ENCODE measurements at places on chromosomes 7 and 10.

DNA sequence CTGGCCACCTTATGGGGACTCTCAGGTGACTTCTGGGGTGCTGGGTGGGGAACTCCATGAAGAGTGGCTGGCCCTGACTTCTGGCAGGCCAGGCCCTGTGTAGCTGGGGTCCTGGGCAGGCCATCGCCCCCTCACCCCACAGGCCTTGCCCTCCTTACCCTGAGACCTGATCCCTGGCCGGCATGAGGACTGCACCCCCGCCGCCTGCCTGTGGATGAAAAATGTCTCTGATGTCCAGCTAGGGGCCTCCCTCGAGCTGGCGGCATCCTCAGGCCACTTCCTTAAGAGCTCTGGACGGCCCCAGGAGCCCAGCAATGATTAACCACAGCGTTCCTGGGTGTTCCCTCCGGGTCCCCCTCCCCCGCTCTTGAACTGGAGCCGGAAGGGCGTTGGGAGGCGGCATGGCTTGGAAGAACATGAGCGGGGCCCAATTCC, 31.8 kb upstream of the SHH start:
- no peak for DNase-seq

DNA sequence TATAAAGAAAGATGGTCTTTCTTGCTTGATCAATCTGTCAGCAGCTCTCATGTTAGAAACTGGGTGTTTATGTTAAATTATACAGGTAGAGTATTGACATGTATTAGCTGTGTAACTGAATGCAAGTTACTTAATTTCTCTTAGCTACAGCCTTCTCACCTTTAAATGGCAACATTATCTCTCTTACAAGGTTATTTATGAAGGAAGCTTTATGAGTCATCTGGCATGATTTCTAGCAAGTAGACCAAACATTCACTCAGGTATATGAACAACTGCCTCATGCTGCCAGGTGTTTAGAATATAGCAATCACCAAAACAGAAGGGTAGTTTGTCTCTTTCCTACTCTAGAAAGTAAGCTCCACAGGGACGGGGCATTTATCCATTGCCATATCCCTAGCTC, 8.5 kb downstream of the ARL4A start:
- no peak for DNase-seq

DNA sequence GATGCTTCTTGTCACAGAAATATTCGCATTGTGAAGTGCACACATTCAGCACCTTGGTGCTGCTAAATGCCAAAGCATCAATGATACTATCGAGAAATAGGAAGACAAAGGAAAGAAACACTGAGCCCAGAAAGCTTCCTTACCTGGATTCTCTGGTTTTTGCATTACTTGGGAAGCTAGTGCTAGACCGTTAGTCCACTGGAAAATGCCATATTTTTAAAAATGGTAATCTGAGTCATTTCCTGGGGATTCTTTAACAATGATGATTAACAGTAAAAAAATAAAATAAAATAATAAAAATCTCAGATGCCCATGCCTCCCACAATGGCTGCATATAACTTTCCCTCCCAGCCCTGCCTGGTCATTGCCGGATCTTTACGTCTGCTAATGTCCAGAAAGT, 420.1 kb upstream of the MGMT start:
- DNase-seq = no peak

DNA sequence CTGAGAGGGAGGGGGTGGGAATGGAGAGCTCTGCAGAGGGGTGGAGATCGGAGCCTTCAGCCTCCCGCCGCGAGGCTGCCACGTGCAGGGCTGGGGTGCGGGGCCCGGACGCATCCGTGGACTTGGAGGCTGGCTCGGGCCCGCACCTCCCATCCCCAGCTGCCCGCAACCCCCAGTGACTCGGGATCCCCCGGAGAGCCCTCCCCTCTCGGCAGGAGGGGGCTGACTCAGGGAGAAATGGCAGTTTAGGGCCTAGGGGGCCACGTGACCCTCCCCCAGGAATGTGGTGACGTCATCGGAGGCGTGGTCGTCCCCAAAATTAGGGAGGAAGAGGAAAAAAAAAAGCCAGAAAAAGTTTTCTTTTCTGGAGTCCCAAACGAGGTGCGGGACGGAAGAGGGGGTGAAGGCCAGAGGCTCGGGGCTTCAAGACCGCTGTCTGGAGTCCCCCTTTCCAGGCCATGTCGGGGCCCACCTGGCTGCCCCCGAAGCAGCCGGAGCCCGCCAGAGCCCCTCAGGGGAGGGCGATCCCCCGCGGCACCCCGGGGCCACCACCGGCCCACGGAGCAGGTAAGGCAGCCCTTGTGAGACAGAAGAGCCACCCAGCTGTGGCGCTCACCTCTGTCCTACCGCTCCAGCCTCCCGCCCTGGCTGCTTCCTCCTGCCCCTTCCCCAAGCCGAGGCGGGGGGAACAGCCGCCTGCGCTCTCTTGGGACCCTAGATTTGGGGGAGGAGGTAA, at the start of gene TRIP6:
Gene TRIP6, plus strand, starts transcription at position 348 of the 736 bp plus-strand sequence. Its CDS starts 111 bp downstream, at position 459.
- DNase-seq = peak; percentile 88

DNA sequence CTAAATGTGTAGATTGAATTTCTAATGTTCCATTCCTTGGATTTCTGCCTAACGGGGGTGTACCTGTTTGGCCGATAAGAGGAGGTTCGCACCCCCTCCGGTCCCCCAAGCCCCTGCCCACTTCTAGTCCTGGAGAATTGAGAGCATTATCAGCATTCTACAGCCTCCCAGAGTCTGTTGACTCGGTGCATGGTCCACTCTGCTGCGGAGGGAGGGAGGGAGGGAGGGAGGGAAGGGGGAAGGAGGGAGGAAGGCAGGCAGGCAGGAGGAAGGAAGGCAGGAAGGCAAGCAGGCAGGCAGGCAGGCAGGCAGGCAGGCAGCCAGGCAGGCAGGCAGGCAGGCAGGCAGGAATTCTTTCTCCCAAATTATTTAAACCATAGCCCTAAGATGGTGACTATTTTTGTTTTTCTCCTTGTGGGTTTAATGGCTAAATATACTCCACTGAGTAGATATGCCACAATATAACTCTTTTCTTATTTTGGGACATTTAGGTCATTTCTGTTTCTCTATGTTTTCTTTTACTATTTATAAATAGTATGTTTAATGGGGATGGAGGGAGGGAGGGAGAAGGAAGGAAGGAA, 69.5 kb upstream of the CHST15 start:
- DNase-seq = no peak

GRCh38 chr10:112896273-112896672, 53.8 kb upstream of the TCF7L2 start:
- no peak for DNase-seq

DNA sequence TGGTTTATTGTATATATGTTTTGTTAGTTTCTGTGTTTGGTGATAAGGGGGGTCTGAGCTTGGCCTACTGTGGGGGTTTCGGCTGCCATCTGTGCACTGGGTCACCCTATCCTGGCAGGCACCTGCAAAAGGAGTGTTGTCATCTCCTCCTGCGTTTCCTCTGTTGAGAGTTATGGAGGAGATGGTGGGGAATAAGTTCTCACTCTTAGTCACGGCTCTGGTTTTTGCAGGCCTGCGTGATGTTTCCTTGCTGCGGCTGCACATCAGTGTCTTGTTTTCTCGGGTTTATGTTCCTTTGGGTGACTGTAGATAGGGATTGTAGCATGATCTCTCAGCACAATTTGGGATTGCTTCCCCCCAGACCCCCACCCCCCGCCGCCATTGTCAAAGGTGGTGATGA, 36.8 kb downstream of the CCM2 start:
- DNase-seq = no peak

GRCh38 chr7:16999541-17000267, 117.9 kb upstream of the AGR3 start:
- DNase-seq = no peak

DNA sequence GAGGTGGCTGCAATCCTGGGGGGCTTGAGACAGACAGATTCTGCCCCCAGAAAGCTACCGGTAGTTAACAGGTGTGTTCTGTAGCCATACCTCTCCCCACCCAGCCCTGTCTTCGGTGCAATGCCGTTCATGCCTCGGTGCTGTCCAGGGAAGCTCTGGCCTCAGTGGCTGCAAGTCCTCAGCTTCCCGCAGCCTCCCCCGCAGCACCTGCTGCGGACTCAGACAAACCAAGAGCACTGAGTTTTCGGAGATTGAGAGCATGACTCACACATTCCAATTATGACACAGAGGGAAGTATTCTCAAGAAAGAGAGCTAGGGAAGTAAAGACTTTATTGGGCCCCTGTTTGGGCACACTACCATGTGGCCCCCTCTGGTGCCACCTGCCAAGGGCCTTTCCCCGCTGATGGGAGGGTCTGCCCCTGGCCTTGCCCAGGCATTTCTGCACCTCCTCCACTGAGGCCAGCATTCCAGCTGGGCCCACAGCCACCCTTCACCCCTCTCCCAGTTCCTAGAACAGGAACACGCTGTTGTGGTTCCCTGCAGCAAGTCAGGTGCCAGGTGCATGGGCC, 30.2 kb upstream of the EZH2 start:
- no peak for DNase-seq

- DNase-seq = no peak
Measured at GRCh38 chr7:4195660-4196059, 486.4 kb upstream of the FOXK1 start.

- DNase-seq = no peak
Measured at GRCh38 chr10:77350711-77351119, 286.9 kb downstream of the KCNMA1 start.

DNA sequence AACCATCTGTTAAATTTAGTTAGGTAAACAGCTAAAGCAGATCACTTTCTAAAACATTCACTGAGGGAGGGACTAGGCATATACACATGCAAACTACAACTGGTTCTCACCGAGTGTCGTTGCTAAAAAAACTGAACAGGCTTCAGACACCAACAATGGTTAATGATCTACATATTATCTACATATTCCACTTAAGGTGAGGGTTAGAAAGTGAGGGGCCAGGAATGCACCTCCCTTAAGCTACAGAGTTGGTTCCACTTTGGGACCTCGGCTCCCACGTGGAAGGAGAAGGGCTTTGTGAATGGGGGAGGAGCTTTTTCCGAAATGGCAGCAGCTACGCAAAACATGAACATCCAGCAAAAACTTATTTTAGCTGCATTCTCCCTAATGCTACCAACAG, 5.8 kb downstream of the CTBP2 start:
- no peak for DNase-seq

DNA sequence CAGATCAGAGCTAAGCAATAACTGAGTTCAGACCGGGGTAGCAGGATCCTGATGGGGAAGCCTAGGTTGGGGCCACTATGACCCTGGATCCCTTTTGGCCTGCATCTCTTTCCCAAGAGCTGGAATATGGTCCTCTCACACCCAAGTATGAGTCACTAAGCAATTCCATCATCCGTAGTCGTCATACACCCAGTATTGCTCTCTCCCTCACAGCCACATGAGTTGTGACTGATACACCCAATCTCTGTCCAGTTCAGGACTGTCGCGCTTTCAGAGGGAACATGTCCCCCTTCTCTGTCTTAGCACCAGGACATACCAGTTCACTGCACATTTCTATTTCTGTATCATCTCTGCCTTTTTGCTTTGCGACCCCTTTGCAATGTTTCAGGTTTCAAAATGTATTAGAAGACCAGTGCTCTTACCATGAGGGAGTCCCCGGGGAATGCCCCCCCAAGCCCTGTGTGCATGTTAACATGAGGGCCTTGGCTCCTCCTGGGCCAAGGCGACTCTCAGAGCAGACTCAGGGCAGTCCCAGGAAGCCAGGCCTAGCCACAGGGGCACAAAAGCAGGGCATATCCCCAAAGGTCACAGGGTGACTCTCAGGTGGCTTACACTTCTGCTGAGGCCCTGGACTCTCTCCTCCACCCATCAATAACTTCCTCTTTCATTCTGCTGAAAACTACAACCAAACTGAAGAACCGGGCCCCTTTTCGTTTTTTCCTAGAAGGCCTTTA, 75.3 kb upstream of the SAMD8 start:
- no peak for DNase-seq

DNA sequence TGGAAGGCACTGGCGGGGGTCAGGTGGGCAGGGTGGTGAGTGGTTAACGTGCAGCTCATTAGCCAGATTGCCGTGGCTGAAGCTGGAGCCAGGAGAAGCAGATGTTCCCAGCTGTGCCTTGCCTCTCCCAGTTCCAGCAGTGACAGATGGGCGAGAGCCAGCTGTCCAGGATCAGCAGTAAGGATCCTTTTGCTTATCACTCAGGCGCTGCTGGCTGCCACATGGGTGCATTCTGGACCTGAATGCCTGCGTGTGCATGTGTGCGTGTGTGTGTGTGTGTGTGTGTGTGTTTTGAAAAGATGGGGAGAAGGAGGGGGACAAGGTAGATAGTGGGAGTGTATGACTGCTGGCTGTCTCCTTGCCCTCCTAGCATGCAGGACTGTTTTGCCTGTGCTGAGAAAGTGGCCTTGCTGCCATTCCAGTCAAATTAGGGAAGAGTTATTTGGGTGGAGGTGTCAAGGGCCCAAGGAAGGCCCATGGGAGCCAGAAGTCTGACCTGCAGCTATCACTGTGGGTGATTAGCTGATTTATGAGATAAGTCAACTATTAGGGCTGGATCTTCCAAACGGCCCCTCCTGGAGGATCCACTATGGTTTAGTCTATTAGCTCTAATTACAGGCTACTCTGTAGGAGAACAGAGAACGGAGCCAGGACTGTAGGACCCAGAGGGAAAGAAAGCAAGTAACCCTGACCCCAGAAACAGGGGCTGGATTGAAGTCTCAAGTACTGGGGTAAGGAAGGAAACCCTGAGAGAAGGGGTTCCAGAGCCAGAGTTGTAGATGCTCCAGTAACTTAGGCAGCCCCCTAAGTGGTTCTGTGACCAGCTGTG, 3.3 kb downstream of the EPHA1 start:
- DNase-seq = peak; percentile 82

DNA sequence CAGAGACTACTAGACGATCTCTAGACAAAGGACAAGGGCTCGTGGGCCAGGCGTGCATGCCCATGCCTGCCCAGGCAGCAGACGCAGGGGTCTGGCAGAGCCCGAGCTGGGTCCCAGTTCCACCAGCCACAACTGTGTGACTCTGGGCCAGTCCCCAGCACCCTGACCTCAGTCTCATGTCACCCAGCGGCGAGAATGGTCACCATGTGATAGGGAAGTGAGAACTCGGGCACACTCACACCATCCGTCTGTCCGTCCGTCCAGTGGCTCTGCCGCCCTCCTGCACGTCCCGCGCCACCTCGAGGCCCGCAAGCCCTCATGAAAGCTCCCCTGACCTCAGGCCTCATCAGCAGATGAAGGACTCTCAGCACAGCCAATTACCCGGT, 280.0 kb downstream of the ELFN1 start:
- DNase-seq = no peak

DNA sequence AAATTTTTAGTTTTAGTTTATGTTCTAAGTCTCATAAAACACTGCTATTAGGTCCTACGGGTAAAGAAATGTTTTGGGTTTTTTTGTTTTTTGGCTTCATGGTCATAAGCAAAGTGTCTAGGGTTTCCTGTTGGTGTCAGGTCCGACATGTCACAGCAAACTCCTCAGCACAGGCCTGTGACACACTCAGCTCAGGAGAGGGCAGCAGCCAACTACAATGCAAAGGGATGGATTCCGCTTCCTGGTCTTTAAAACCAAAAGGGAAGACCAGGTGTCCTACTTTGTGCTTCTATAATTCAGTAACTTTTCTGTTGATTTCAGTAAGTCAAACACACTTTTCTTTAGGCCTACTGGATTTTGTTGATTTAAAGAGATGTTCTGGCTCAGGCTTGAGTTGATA, 83.8 kb upstream of the MACROH2A2 start:
- DNase-seq = no peak

DNA sequence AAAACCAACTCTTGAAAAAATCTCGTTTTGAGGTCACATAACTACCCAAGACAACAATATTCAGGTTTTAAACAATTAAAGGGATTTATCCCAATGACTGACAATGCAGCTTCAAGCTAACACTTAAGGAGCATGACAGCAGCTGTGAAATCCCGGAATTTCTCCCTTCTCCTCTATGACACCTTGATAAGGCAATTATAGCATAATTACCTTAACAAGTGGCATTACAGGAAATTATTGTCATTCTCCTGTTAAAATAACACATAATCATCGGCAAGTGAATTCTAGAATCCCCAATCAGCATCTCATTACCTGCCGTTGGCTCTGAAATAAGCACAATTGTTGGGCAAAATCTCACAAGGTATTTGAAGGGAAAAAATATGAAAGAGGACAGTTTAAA, 417.0 kb upstream of the PFKP start:
- no peak for DNase-seq

Measured in left ventricle myocardium inferior (tissue), 1 donor.